ENCODE measurements at places on chromosomes 2 and 18.
A peak's percentile ranks its signal among the peaks of the same experiment; 100 is the strongest.

- no peak for DNase-seq
Measured at GRCh38 chr2:105567996-105568494, 169.2 kb upstream of the FHL2 start.

- no peak for DNase-seq
Measured at GRCh38 chr2:96923810-96924774, 54.2 kb upstream of the SEMA4C start.

DNA sequence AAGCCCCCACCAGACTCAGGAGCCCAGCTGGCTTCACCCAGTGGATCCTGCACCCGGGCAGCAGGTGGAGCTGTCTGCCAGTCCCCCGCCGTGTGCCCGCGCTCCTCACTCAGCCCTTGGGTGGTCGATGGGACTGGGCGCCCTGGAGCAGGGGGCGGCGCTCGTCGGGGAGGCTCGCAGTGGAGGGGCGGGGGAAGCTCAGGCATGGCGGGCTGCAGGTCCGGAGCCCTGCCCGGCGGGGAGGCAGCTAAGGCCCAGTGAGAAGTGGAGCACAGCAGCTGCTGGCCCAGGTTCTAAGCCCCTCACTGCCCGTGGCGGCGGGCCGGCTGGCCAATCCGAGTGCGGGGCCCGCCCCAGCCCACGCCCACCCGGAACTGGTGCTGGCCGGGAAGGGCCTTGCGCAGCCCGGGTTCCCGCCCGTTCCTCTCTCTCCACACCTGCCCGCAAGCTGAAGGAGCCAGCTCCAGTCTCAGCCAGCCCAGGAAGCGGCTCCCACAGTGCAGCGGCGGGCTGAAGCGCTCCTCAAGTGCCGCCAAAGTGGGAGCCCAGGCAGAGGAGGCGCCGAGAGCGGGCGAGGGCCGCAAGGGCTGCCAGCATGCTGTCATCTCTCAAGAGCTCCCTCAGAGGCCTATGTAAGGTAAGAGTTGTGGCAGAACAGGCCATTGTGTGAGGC is 1307.8 kb upstream of the TMEFF2 start:
- DNase-seq = no peak

GRCh38 chr2:73069855-73070642 is 1.5 kb downstream of the SFXN5 start:
- peak; percentile 27 for DNase-seq

DNA sequence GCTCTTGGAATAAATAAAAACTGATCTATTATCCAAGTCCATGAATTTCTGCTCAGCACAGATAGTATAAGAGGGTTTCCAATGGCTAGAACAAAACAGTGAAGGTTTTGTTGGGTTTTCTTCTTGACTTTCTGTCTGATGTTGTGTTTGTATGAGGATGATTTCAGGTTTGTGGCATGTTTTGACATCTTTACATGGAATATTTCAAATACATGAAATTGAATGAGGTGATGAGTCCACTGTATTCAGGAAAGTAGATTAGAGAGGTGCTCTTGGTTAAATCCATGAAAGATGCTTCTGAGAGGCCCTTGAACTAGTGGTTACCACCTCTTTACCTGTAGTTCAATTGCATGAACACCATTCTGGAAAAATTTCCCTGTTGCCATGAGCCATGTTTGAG is 84.3 kb downstream of the RAPGEF4 start:
- no peak for DNase-seq

DNA sequence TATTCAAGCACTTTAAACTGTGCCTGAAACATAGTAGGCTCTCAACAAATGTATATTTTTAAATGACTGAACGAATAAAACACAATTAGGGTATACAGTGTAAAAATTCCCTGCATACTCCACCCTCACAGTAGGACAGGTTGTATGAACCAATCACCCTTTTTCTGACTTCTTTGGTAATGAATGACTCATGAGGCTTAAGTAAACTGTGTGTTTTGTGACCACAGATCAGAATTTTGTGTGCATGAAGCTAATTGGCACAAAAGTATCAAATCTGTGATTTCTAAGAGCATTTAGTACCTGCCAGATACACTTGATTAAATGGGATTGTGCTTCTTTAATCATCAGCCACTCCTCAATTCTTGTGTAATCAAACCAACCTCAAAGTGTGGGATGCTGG is 109.9 kb upstream of the MAP4K3 start:
- DNase-seq = peak; percentile 34

DNA sequence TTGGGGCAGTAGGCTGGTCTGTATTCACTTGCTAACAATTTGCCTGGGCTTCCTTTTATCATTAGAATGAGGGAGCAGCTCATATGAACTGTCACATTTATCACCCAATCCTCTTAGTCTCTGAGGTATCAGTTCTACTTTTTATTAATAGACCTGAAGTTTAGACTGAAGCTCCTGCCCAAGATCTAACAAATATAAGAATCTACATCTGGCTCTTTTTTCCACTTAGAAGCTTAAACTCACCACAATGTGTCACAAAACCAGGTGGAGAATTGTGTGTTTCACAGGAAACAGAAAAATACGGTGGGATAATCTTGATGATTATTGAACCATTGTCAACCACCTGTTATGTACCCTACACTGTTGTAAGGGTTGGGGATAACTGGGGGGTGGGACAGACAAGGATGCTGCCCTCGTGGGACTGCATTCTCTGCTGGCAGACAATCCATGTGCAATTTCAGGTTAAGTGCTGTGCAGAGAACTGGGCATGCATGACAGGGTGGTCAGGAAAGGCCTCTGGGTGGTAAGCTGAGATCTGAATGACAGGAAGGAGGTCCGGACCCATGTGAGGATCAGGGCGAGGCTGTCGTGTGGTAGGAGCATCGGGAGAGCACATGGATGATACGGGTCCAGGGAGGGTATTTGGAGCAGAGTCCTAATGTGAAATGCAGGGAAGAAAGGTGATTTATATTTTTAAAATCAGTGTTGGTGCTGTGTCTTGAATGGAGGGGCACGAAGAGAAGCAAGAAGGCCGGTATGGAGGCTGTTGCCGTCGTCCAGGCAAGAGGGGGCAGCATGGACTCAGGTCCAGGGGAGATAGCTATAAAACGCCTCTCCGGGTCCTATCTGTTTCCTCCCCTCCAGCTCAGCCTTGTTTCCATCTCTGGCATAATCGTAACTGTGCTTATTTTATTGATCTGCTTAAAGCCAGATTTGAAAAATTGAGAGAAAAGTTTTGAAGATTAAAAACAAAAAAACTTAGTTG is 17.6 kb downstream of the MYL12B start:
- no peak for DNase-seq

DNA sequence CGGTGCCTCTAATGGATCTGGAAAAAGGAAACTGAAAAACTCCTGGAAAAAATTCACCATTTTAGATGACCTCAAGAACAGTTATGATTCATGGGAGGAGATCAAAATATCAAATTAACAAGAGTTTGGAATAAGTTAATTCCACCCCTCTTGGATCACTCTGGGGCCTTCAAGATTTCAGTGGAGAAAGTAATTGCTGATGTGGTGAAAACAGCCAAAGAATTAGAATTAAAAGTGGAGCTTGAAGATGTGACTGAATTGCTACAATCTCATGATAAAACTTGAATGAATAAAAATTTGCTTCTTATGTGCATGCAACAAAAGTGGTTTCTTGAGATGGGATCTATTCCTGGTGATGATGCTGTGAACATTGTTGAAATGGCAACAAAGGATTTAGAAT is 974.4 kb upstream of the GYPC start:
- DNase-seq = no peak

- peak; percentile 59 for DNase-seq
Measured at GRCh38 chr2:237704501-237705434, 77.4 kb downstream of the LRRFIP1 start.

- DNase-seq = no peak
Measured at GRCh38 chr2:176851889-176852483, 360.6 kb upstream of the HNRNPA3 start.

DNA sequence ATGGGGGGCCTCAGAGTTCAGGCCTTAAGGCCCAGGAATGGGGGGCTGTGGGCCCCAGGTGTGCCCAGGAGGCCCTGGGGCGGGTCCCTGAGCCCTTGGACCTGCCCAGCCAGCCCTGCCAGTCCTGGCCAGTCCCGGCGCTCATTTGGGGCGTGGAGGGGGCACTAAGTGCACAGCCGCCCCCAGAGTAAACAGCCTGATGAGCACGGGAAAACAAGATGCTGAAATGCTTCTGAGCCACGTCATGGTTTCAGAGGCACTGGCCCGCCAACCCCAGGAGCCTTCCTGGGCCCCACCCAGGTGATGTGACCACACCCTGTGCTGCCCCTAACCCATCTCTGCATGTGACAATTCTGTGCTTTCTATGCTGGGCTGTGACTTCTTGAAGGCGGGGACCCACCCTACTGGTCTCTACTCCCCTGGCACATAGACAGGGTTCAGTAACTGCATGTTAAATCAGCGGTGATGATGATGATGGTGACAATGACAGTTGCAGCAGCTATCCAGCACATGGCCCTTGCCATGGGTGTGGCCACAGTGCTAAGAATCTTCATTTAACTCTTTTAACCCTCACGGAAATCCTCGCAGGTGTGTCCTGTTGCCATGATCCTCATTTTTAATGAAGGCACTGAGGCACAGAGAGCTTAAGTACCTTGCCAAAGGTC is 28.1 kb upstream of the ASPRV1 start:
- no peak for DNase-seq

- peak; percentile 73 for DNase-seq
Measured at GRCh38 chr2:67256892-67257291, 140.2 kb upstream of the ETAA1 start.

GRCh38 chr2:201040867-201041628 is 30.4 kb downstream of the HYCC2 start:
- DNase-seq = no peak

- DNase-seq = no peak
Measured at GRCh38 chr2:226671141-226671676, 128.4 kb downstream of the IRS1 start.

- no peak for DNase-seq
Measured at GRCh38 chr2:67883316-67884087, 179.3 kb downstream of the C1D start.

DNA sequence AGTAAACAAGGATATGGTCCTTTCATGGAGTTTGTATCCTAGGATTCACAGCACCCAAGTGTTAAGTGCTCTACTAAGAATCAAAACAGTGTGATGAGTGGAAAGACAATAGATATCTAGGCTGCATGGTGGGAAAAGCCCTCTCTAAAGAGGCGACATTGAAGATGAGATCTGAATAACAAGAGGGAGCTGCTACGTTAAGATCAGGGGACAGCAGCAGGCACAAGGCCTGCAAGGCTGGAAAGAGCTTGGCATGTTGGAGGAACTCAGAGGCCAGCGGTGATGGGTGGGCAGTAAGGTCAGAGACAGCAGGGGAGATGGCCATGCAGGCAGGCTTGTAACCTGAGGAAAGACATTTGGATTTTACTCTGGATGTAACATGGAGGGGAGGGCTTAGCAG is 177.5 kb downstream of the GFPT1 start:
- DNase-seq = no peak

- DNase-seq = no peak
Measured at GRCh38 chr2:16386431-16386830, 279.2 kb downstream of the CYRIA start.

GRCh38 chr2:86488561-86489250 is 47.5 kb downstream of the KDM3A start:
- no peak for DNase-seq

GRCh38 chr2:42172566-42172965 is 3.4 kb downstream of the EML4 start:
- no peak for DNase-seq

GRCh38 chr2:65097844-65098243 is 32.1 kb downstream of the RAB1A start:
- no peak for DNase-seq

DNA sequence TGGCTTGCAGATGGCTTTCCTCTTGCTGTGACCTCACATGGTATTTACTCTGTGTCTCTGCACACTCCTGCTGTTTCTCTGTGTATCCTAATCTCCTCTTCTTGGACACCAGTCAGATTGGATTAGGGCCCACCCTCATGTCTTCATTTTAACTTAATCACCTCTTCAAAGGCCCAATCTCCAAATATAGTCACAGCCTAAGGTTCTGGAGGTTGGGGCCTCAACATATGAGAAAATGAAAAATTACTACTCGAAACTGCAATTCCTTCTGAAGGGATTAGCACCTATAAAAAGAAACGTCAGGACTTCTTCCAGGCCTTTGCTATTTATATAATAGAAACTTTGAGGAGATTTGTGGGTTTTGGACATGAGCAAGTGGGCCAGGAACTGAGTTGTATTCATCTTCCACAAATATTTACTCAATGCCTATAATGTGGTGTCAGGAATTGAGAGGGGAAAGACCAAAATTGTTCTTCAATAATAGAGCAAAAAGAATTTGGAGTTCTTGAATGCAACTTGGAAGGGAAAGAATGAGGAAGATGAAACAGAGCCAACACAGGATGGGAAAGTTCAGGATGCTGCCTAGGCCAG is 270.0 kb upstream of the FN1 start:
- peak; percentile 47 for DNase-seq

- DNase-seq = no peak
Measured at GRCh38 chr18:58721566-58722239, 50.4 kb downstream of the MALT1 start.

DNA sequence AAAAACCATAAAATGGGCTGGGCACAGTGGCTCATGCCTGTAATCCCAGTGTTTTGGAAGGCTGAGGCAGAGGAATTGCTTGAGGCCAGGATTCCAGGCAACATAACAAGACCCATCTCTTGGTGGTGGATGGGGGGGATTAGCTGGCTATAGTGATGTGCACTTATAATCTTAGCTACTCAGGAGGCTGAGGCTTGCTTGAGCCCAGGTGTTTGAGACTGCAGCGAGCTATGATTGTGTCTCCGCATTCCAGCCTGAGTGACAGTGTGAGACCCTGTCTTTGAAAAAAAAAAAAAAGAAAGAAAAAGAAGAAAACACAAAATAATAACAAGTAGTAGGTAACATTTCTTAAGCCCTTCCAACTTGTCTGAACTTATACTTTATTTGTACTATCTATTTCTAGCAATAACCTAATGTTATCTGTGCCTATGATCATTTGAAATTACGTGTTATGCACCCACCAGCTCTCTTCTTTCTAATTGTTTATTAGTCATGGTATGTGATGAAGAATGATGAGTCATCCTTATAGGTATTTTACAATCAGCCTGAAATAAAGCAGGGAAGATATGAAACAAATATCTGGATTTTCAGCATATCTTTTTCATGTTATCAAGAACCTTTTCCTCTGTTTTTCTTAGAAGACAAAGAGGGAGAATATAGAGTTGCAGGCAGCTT is 129.3 kb upstream of the UNC80 start:
- peak; percentile 20 for DNase-seq

DNA sequence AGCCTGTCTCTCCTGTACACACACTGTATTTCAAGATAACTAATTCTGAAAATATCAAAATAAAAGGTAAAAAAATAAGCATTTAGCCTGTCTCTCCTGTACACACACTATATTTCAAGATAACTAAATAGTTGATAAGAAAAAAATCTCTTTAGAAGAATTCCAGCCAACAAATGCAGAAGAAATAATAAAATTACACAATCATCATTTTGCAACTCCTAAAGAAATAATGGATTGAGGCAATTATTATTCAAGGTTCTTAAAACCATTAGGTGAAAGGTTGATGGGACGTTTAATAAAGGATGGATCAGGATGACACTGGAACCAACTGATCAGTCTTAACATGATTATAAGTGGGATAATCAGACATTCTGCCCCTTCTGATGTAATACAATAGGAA is 148.0 kb upstream of the FN1 start:
- DNase-seq = no peak

GRCh38 chr2:219001577-219002394 is 8.6 kb upstream of the CRYBA2 start:
- DNase-seq = no peak
